HCT116 (cell line): ENCODE measurements at places on chromosomes 5 and 9. TPM values are rescaled to one million over a fixed set of nuclear protein-coding genes. Genes with fewer than 3 reads are reported as not detected.
A peak's percentile ranks its signal among the peaks of the same experiment; 100 is the strongest.

DNA sequence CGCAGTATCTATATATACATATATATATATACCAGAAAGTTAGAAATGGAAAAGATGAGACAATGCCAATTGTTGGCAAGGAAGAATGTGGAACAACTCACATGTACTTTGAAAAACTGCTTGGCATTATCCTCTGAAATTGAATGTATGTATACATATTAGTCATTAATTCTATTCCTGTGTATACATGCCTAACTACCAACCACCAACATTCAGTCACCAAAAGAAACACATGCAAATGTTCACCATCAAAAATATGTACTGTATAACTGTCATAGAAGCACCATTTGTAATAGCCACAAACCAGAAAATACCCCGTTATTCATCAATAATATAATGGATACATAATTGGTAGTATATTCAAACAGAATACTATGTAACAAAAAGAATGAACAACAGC is 330.2 kb upstream of the GRAMD2B start:
- DNase-seq, result no peak

- DNase-seq, result no peak
Measured at GRCh38 chr5:150428978-150429377, 16.3 kb upstream of the CD74 start.

GRCh38 chr5:33556330-33557328 is 115.9 kb downstream of the TARS1 start:
- no peak for DNase-seq

DNA sequence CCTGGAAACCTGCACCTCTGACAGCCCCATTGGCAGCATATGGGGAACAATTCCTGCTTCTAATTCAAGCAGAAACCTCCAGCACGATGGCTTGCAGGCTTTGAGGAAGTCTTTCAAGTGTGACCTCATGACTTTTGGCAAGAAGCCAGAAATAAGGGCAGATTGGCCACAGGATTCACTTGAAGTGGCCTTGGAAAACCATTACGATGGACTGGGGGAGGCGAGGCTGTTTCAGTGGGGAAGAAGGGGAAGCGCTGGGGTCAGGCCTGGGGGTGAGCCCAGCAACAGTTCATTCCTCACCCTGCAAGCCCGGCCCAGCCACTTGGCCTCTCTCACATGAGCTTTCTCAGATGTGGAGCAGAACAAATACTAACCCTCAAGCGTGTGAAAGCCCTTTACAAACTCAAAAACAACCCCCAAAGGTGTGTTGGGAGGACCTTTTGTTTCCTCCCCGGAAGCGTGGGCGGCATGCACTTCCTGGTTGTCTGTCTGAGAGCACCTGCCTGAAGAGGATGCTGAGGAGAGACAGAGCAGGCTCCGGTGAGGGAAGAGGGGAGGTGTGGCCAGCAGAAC is 26.9 kb upstream of the EEIG1 start:
- peak; percentile 63 for DNase-seq

DNA sequence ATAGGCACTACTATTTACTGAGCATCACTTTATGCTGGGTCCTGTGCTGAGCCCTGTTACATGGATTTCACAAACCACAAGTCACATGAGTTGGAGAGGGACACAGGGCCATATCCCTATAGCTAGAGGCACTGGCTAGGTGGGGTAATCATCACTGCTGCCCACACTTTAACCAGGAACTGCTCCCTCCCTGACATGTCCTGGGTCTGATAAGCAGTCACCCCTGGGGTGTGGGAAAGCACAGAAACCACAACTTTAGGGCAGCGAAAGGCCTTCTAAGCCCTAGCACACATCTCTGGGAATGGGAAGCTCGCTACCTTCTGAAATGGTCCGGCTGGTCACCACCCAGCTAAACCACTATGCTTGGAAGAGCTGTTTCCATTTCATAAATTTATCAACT is 15.0 kb downstream of the TBC1D2 start:
- no peak for DNase-seq

GRCh38 chr5:73615085-73615484 is 10.9 kb upstream of the ARHGEF28 start:
- DNase-seq, result no peak

GRCh38 chr5:134227259-134227658 is 1.4 kb upstream of the PPP2CA start:
- DNase-seq, result no peak

DNA sequence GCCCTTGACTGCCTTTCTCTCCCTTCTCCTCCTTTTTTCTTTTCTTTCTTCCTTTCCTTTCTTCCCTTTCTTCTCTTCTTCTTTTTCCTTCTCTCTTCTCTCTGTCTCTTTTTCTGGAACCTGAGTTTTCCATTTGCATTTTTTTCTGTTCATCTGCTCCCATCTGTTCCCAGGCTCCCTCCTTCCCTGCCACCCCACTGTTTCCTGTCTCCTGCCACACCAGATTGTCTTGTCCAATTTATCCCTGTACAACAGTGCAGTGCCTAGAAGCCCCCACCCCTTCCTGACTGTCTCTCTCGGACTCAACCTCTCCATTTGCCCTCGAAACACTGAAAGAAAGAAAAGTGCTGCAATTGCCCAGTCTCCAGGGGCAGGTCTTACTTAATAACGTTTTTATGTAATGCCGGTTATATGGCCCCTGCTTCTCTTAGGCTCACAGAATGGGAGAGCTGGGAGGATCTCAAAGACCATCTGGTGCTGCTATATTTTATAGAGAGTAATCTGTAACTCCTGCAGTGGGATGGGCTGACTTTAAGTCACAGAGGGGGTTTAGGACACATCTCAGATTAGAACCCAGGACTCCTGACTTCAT is 101.4 kb downstream of the RALGPS1 start:
- no peak for DNase-seq

- no peak for DNase-seq
Measured at GRCh38 chr9:137192859-137193258, 4.4 kb downstream of the SSNA1 start.

Gene C9orf43
- 0.71 TPM for total RNA-seq

Gene LIFR
- total RNA-seq, result 10.6 TPM
